LHCN-M2 (cell line): ENCODE measurements at places on chromosomes 12 and 14.
A peak's percentile ranks its signal among the peaks of the same experiment; 100 is the strongest.

DNA sequence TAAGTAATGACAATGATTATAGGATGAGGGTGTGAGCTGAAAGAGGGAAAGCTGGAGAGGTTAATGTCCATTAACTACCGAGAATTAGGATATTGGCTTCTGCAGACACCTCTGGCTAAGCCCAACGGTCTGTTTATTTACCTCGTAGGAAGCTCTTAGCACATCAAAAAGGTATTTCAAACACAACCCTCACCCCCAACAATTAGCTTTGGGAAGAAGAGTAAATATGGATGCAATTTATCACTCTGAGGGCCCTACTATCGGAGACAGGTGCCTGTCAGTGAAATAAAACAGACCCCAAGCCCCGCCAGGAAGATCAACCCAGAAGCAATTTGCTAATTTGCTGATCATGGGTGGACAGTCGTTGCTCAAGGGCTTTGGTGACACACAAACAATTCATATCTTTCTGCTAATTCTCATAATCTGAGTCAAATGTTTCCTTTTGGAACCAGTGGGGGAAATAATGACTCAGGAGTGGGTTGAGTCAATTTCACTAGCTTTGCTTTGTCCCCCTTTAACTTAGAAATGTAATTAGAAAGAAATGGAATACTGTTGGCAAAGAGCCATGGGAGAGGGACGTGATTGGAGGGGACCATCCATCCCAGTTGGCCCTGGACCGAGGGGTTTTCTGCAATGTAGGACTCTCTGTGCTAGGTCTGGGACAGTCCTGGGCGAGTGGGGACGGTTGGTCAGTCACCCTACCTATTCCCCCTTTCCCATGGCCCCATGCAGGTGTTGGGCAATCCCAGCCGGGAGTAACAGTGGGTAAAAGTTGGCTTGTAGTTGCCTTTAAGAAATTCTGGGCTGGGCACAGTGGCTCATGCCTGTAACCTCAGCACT lies 99.1 kb upstream of the MED13L start:
- DNase-seq = peak; percentile 62

DNA sequence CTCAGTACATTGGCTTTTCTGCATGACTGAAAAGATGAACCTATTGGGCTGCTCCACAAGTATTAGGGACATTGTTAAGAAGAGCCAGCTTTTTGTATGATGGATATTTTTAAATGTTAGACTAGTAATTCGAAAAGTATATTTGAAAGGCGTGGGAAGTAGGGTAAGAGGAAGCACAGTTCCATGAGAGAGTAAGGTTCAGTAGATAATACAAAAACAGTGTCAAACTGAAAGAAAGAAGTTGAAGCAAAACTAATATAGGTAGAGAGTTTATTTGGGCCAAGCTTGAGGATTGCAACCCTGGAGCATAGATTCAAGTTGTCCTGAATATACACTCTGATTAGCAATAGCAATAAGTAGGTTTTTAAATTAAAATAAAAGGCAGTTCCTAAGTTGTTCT lies 193.9 kb downstream of the RASSF9 start:
- DNase-seq = no peak

DNA sequence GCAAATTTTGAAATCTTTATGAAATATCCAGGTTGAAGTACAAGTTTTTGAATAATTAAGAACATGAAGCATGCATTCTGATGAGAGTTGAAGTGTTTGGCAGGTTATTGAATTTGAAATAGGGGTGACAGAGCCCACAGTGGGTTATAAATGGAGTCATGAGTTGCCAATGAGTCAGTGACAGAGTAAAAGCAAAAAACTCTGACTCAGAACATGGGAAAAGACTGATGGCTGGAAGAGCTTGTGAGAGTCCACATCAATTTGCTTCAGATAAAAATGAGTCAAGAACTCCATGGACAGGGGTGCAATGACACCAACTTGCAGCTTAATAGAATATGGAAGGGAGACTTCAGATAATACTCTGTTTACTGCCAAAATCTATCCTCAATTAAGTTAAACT lies 105.3 kb downstream of the SLC6A15 start:
- DNase-seq = peak; percentile 73

DNA sequence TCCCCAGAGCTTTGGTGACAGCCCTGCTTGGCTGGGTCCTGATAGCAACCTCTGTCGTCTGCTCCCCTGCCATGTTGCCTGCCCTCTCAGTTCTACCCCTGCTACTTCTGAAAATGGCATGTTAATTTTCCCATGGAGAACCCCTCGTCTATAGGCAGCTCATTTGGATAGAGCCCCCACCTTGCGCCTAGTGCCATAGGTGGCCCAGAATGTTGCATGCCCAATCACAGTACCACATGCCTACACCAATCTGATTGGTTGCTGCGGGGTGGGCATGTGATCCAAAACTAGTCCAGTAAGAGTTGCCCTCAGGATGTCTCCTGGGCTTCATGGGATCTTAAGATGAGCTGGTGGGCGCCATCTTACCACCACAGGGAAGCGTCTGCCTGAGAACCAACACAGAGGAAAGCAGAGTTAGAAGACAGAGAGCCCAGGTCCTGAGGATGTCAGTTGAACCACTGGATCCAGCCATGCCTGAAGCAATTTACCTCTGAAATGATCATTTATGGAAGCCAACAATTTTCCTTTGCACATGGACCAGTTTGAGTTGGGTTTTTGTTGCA lies 85.7 kb downstream of the PAPOLA start:
- DNase-seq = no peak

DNA sequence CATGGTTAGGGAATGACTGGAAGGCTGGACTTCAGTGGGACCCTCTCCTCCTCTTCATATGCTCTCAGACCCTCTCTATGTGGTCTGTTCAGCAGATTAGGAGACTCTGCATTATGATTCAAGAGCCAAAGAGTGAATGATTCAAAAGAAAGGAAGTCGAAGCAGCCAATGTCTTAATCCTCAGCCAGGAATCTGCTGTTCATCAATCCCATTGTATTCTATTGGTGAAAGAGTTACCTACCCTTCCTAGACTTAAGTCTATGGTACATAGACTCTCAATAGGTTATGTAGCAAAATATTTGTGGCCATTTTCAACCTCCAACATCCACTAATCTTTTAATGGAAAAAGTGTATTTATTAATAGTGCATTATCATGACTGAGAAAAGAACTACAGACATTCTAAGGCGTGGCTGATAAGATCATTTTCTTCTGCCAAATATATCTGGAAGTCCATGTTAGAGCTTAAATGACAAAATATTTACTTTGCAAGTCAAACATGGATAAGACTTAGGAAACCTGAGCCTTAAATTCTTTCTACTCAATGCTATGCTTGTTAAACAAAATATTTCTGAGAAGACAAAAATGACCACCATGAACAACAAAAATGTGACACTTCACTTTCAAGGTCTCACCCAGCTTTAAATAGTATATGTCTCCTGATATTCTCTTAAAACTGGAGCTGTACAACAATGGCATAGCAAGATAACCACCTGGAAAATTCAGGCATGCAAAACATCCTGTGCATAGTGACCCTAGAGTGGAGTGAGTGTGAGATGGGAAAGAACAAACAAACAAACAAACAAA lies 1100.6 kb downstream of the GALC start:
- DNase-seq = no peak

GRCh38 chr12:103958621-103959020 lies 7.1 kb upstream of the TDG start:
- DNase-seq = no peak

DNA sequence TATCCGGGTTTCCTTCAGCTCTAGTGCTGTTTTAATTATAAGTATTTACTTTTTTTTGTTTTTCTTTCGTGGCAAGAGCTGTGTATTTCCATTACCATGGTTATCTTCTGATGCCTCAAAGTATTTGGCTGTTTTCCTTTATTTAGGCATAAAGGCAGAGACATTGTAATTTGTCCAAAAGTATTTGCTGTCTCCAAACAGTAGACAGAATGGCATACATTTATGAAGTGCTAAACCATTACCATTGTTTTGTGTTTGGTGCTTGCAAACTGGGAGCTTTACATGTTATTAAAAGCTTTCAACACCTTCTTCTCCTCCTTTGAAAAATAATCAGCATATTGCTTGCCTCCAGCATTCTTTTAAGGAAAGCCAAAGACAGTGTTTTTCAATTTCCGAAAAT lies 46.3 kb downstream of the FLRT2 start:
- DNase-seq = no peak

GRCh38 chr12:95318071-95318545 lies 100.5 kb downstream of the VEZT start:
- DNase-seq = peak; percentile 48

DNA sequence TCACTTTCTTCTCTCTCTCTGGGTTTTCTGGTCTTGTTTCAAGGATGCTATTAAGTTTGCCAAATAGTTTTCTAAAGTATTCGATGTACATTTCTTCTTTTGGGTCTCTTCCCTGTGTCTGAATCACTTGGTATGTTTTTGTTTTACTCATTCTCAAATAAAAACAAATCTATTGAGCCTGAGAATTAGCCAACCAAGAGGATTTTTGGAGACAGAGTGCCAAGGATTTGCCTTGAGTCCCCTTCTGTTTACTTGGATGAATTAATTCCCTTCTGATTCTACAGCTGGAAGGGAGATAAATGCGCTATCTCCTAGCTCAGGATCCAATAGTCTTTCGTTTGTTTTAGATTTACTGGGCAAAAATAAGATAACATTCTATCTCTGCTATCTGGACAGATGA lies 255.5 kb downstream of the SYT10 start:
- no peak for DNase-seq

DNA sequence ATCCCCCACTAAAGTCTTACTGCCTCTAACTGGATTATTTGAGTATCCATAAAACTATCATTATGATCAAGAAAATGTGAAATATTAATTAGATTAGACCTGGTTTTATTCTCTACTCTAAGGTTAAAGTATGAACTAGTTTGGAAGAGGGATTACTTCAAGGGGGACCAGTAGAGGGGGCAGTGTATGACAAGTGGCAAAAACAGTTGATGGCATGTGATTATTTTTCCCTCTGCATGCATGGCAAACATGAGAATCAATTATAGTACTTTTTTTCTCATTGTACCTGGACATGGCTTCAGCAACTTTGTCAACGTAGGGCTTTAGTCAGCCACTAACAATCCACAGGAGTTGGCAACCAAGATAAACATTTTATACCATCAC lies 145.0 kb upstream of the SLC38A2 start:
- DNase-seq = no peak

DNA sequence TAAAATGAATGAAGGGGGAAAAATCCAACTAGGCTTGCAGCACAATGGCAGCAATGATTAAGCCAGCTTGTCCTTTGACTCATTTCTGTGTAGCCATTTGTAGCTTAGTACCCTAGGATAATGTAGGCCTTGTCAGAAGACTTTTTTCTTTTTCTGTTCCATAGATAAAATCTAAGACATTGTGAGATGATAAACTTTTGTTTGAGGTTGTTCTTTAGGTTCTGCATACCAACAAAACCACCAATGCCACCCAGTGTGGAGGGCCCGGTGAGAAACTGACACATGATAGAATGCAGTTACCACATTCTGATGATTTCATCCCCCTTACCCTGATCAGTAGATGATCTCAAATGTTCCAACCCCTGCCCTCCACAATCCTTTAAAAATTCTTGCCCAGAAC lies 6.6 kb upstream of the KLRD1 start:
- DNase-seq = no peak

DNA sequence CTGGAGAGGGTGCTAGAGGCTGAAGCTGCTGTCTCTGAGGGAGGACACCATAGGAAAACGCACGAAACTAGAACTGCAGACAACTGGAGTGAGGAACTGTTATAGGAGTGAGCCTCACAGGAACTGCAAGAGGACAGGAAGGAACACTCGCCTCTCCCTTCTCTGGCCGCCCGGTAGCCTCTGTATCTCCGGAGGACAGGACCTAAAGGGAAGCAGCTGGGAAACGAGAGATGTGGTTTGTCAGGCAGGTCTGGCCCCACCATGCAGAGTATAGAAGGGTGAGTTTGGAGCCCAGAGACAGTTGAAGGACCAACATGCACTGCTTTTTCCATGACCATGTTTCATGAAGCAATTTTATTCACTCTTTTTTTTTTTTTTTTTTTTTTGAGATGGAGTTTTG lies 127.3 kb downstream of the EFCAB11 start:
- DNase-seq = no peak

GRCh38 chr12:93380480-93381121 lies 2.9 kb downstream of the NUDT4 start:
- peak; percentile 34 for DNase-seq

GRCh38 chr12:95351748-95352147 lies 122.2 kb upstream of the METAP2 start:
- DNase-seq = no peak
